Stimulated activated CD8-positive, alpha-beta memory T cell treated with anti-CD3 and anti-CD28 coated beads, Interleukin-2, amount 100 ng/mL, for 1 hour (primary cell): ENCODE measurements at places on chromosomes 11 and 22.

DNA sequence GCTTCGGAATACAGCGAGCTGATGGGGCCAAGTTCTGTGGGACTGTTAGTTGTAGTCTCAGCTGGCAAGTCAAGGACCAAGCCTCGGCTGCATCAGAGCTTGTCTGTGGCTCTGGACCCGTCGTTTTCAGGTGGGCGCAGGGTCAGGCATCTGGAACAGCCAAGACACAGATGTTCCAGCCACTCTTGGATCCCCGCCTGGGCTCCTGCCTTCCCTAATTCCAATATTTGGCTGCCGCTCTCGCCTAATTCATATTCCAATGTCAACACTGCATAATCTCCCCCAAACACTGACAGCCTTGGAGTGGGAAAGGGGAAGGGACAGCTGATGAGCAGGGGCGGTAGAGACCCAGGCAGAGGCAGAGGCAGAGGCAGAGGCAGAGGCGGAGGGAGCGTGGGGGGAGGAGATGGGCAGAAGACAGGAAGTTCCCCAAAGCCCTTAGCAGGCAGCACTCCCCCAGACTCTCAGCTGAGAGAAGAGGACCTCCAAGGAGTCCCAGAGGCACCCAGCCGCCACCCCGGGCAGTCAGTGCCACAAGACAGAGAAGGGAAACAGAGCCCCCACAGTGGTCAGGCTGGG, 49.6 kb upstream of the SLC35C1 start:
- no peak for DNase-seq

GRCh38 chr11:113874581-113875233, 665 bp downstream of the USP28 start:
- DNase-seq = no peak

DNA sequence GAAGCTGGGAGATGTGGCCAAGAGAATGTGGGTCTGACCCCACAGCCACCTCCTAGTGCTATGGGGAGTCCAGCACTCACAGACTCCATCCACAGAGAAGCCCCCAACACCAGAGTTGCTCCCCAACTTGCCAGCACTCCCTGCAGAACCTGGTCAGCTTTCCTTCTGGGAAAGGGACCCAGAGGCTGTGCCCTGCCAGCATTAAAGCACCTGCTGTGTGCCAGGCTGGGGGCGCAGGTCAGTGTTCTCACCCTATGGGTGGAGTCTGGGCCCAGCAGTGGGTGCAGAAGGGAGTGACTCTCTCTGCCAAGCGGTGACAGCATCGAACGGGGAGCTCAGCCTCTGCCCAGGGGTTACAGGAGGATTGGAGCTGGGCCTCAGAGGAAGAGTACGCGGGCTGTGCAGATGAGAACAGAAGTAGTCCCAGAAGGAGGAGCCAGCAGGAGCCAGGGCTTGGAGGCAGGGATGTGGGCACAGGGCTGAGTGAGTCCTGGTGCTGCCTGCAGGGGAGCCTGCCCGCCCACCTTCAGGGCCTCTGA, 114.4 kb downstream of the MPPED1 start:
- DNase-seq = no peak

GRCh38 chr11:34464591-34465051, 25.9 kb downstream of the CAT start:
- DNase-seq = no peak

GRCh38 chr22:27881421-27881820, 37.6 kb downstream of the PITPNB start:
- no peak for DNase-seq

DNA sequence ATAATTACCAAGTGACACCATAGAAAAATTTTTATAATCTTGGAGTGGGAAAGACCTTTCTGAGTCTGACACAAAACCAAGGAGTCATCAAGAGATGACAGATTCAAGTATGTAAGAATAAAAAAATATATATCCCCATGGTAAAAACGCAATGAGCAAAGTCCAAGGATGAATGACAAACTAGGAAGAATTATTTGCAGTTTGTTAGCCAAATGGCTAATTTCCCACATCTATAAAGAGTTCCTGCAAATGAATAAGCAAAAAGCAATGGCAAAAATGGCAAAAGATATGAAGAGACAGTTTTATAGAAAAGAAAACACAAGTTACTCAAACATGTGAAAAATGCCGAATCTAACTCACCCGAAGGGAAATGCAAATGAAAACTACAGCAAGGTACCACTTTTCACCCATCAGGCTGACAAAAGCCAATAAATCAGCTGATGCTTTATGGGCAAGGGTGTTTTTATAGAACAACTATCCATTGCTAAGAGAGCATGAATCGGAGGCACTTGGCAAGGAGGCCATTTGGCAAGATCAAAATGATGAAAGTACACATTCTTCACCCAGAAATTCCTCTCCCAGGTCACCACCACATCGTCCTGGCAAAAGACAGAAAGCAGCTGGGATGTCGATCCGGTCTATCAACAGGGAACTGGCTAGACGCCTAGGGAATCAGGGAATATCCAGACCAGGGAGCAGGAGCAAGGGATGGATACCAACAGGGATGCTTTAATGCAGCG, 21.1 kb upstream of the KLHL35 start:
- DNase-seq = no peak

DNA sequence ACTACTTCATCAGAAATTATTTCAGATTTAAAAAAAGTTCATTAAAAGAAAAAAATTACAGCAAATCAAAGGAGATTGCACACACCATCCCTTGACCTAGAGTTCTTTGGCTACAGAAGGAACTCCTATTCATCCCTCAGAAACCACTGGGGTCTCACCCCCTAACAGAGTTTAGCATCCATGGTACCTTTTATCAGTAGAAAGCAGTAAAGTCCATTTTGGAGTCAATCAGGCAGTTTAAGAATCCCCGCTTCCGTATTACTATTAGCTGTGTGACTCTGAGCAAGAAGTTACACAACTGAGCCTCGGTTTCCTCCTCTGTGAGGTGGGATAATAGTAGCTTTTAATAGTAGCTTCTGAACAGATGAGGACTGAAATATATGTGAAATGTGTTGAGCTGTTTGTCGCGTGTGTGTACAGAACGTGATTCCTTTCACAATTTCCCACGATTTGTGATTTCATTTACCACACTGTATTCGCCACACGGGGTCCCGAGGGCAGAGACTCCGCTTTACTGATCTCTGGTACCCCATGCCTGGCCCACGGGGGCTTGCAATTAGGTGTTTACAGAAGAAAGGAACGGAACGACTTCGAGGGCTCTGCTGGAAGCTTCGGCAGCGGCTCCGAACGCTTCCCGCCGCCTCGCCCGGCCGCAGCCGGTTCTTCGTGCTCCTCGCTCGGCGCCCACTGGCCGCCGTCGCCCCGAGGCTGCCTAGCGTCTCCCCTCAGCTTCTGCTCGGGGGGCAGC, 72.5 kb upstream of the ZBED5 start:
- DNase-seq = no peak

DNA sequence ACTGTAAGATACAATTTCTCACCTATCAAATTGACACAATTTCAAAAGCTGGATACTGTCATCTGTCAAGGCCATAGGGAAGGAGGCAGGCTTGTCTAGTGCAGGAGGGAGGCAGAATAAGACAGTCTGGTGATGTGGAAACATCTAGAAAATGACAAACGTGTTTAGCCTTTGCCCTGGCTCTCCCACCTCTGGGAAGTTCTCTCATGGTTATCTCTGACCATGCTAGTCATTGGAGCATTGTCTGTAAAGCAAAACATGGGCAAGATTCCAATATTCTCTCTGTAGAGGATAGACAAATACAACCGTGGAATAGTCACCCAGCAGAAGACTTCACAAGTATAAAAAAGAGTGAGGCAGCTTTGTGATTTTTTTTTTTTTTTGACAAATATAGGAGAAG, 9.1 kb upstream of the SERHL2 start:
- no peak for DNase-seq

GRCh38 chr11:128297091-128297651, 290.2 kb downstream of the ETS1 start:
- no peak for DNase-seq
